Activated naive CD4-positive, alpha-beta T cell (primary cell): ENCODE measurements at places on chromosomes 3 and 15.

DNA sequence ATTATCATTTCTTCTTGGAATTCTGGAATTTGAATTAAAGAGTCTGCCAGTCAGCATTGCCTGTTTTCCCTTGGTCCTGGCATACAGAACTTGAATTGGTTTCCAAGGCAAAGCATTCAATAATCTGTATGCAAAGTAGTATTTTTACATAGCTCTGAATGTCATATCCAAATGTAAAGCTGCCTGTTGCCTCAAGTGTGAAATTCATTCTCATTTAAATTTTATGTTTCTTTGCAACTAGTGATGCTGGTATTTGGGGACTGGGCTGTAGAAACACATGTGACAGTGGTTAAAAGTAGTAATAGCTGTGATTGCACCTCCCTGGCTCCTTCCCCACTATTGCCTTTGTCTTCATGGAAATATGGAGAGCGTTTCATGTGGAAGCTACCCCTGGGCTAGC, 743.9 kb upstream of the GOLIM4 start:
- DNase-seq: no peak

DNA sequence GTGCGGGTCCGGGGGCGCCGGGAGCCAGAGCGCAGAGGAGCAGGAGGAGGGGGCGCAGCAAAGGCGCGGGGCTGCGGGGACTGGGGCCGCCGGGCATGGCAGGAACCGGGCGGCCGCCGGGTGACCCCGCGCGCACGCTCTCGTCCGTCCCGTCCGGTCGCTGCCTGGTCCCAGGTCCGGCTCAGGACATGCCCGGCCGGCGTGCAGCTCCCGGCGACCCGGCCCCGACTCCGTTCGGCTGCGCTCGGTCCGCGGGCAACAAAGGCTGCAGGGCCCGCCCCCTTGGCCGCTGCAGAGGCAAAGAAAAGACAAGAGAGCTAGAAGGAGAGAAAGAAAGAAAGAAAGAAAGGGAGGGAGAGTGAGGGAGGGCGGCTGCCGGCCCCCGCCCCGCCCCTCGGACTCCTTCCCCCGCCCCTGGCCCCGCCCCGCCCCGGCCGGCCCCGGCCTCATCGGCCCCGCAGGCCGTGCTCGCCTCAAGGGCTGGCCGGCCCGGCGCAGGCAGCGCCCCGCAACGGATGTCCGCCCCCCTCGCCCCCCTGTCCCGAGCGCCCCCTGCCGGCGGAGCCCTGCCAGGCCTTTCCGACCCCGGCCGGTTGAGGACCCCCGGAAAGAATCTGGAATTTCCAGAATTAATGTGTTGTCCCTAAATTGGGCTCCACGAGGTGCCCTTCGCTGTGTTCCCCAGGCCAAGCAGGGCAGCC, at the start of gene ADAMTS7:
Gene ADAMTS7, minus strand, starts transcription at position 341 of the 701 bp plus-strand sequence. Its CDS starts 244 bp downstream, at position 97.
- DNase-seq: no peak

GRCh38 chr3:128487813-128488635, 5.0 kb downstream of the GATA2 start:
- DNase-seq: no peak

- no peak for DNase-seq
Observed at GRCh38 chr3:105691053-105691452, 177.8 kb downstream of the CBLB start.

DNA sequence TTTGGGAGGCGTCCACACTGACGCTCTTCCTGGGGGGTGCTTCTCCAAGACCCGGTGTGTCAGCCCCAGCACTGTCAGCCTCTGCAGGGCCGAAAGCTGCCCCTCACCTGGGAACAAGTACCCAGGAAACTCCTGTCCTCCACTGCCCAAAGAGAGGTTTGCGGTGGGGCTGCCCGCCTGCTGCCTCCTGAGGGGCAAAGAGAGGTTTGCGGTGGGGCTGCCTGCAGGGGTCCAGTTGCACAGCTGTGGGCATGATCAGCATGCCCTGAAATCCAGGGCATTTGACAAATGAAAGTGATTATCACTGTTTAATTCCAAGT, 15.1 kb upstream of the SNRPA1 start:
- no peak for DNase-seq
